Stimulated activated CD4-positive, alpha-beta T cell treated with anti-CD3 and anti-CD28 coated beads, Interleukin-4, amount 100 ng/mL, for 4 hours (primary cell): ENCODE measurements at places on chromosomes 6 and 20.

DNA sequence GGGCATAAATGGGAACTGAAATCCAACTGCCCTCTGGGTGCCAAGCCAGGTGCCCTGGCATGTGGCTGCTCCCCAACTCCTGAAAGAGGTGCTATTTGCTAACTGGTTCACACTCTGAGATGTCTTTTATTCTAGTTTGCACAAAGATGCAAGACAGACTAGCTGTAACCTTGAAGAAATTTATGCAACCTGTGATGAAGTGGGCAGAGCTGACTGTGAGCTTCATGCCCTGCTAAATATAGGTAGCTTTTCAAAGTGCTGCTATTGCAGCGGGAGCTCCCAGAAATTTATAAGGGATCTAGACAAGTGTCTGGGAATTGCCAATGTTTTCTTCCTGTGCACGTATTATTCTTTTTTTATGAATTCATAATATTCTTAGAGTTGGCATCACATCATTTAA, 517.5 kb downstream of the RNF144B start:
- no peak for DNase-seq

DNA sequence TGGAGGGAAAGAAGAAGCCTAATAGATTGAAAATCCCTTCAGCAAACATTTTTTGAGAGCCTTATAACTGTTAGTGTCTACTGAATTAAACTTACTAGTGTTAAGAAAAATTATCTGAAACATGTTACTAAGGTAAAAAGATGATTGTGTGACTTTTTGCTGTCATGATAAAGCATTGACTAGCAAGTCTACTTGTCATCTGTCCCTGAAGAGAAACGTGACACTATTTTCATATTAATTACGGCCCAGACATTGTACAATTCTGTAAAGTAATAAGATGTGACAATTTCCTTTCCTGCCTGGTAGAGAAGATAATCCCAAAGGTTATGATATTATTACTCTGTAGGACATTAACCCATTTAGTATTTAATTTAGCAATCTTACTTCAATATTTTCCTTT, 8.8 kb upstream of the EDEM2 start:
- no peak for DNase-seq

- DNase-seq = no peak
Observed at GRCh38 chr6:116616737-116617053, 416 bp downstream of the RSPH4A start.

DNA sequence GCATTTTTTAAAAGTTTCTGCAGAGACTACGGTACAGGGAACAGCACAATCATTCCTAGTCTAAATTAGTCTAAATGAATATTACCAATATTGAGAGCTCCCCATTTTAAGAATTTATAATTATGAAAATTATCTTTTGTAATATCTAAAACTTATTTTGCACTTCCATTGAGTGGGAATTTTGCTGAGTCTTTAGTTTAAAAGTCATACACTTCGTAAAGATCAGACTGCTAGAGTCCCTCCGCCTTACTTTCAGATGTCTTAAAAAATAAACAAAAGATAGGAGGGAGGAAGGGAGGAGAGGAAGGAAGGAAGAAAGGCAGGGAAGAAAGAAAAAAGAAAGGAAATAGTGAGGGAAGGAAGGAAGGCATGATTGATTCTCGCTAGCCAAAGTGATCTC, 278.2 kb upstream of the PRDM1 start:
- no peak for DNase-seq

DNA sequence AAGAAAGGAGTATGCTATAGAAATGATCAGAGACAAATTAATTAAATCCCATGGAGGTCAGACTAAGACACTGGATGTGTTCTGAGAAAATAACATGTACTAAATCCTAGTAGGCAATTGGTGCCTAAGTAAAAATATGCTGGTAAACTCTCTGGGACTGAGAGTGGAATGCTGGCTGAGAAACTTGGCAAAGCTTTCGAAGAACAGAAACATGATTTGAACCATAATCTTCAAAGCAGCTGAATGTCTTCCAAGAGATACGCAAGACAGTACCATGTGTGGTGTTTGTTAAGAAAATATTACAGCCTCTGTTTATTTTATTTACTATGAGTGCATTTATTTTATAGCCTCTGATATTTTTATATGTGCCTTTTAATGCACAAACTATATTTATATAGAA, 55.2 kb downstream of the EFHC1 start:
- no peak for DNase-seq

- no peak for DNase-seq
Observed at GRCh38 chr6:167446046-167446445, 121.2 kb downstream of the TTLL2 start.

- no peak for DNase-seq
Observed at GRCh38 chr6:3898265-3898994, 49.3 kb downstream of the FAM50B start.

- no peak for DNase-seq
Observed at GRCh38 chr6:43962458-43962857, 164.8 kb downstream of the MRPL14 start.

GRCh38 chr6:170017603-170018320, 266.3 kb downstream of the ERMARD start:
- DNase-seq = no peak

GRCh38 chr6:130069485-130069884, 51.1 kb downstream of the L3MBTL3 start:
- DNase-seq = no peak

DNA sequence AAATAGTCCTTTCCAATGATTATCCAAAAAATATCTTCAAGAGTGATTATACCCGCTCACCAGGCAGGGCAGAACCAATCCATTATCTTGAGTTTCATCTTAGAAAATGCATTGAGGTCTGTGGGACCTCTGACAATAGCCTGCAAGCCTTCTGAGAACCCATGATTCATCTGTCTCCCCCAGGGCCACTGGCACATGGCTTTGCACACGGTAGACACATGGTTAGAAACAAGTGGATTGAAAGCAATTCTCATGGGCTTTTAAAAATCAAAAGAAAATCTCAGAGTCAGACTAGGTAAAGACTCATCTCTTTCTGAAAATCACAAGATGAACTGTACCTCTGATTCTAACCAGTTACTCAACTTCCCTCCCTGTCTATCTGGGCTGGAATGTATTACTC, 15.5 kb downstream of the GNAS-AS1 start:
- no peak for DNase-seq

GRCh38 chr6:29941016-29941415, 1.3 kb upstream of the HLA-A start:
- DNase-seq = no peak

GRCh38 chr6:29743025-29743424, 19.8 kb downstream of the HLA-F start:
- no peak for DNase-seq

- no peak for DNase-seq
Observed at GRCh38 chr6:38244869-38245268, 394.9 kb downstream of the BTBD9 start.

- no peak for DNase-seq
Observed at GRCh38 chr6:148830614-148831013, 83.8 kb downstream of the UST start.

GRCh38 chr6:166075186-166075585, 92.5 kb downstream of the TBXT start:
- DNase-seq = no peak

DNA sequence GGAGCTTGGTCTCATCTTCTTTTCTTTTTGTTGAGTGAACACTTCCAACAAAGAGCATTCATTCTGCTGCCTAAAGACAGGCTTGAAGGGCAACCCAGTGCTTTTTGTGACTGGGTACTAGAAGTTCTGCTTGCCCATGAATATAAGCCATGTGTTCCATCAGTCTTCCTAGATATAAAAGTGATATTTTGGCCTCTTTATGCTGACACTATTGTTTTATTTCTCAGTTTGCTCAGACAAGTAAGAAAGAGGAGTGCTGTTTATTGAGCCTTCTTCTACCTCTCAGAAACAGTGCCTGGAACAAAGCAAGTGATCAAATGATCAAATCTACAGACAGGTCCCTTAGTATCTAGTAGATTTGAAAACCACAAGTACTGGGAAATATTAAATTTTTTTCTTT, 2.4 kb upstream of the DTNBP1 start:
- no peak for DNase-seq

DNA sequence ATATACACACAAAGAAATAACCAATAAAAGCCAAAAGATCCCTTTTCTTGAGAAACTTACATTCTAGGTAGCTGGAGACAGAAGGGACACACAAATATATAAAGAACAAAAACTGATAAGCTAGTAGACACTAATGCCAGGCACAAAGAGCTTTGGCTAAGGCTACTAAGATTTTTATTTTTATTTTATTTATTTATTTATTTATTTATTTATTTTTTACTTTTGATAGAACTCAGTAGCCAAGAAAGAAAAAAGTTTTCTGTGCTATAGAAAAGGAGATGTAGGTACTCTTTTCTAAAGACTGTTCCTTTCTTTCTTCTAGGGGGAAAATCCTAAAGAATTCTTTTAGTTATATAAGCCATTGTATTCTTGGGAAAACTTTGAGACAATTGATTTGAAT, 34.1 kb downstream of the THEMIS start:
- DNase-seq = no peak

- DNase-seq = no peak
Observed at GRCh38 chr6:1580109-1580508, 29.6 kb upstream of the FOXC1 start.

DNA sequence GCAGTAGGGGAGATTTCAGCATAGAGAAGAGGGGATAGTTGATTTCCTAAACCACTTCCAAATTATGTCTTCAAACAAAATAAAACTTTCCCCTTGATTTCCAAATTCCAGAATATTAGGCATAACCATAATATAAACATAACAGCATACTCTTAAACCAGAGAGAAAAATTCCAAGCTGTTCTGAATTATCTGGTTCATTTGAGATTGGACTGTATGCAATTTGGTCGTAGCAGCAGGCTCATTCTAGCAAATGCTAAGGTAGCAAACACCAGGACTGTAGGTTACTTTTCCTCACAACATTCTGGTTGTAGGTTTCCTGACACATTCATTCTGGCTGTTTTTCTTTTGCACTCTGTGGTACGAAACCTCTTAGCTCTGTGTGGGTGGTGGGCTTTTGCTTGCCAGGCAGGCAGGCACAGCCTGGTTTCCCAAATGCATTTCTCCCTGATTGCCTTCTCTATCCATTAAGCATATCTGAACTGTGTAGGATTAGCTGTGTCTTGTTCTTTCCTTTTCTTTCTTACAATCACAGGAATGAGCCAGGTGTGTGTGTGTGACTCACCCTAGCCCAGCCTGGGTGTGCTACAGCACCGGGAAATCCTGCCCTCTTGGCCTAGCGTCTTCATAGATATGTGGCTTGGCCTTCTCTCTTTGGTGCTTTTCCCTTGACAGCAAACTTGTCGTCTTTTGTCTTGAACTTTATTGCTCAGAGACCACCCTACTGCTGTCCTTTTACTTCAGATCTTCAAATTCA, 77.1 kb downstream of the JARID2 start:
- no peak for DNase-seq

DNA sequence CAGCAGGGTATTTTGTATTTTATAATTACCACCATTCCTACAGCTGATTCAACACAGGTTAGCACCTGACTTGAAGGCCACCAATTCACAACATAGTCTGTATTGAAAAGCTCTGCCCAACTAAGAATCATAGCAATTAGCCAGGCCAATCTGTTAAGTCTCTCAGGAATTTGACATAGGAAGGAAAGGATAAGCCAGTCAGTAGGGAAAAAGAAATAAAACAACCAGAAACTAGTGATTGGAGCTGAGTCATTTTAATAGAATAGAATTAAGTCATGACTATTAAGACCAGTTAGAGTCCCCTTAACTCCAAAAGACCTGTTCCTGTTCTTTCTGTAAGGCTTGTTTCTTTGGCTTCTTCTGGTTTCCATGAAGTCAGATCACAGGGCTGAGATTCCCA, 8.1 kb downstream of the RANBP9 start:
- DNase-seq = no peak

DNA sequence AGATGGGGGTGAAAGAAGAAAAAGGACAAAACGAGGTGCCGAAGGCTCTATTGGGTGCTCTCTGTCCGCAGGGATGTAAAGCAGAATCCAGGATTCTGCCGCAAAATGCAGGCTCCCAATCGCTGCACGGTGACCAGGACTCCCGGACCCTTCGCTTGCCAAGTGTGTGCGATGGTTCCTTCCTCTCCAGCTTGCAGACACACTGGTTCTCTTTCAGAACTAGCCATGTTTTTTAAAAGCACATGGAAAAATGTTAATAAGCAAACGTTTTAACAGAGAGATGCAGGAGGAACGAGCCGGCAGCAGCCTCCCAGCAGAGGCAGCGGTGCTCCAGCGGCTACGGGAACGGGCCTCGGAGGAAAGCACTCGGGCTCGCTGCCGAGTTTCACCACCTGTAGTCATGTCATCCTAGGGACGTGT, 59.6 kb downstream of the ZNF831 start:
- DNase-seq = no peak

DNA sequence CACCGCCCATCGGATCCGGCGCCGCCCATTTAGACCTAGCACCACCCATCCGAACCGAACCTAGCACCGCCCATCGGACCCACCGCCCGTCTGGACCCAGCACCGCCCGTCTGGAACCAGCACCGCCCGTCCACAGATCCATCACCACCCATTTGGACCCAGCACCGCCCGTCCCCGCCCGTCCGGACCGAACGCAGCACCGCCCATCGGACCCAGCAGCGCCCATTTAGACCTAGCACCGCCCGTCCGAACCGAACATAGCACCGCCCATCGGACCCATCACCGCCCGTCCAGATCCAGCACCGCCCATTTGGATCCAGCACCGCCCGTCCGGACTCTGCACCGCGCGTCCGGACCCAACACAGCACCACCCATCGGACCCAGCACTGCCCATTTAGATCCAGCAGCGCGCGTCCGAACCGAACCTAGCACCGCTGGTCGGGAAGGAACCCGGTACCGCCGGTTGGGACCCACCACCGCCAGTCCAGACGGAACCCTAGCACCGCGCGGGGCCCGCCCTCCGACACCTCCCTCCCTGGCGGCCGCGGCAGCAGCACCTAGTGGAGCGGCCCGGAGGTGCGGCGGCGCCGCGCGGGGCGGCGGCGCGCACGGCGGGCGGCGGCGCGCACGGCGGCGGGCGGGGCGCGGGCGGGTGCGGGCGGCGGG, 348 bp upstream of the AFDN start:
- peak; percentile 58 for DNase-seq
